Mesenchymal stem cell (in vitro differentiated cells and primary cell): ENCODE measurements at places on chromosomes 11 and 22.
A peak's percentile ranks its signal among the peaks of the same experiment; 100 is the strongest.

GRCh38 chr11:69010964-69011623 is 2.0 kb downstream of the MRGPRF start:
- H3K4me1 ChIP-seq = peaks cover 72% of the 10 kb centered on the region
- H3K36me3 ChIP-seq = peaks cover 17% of the 10 kb centered on the region
- no peak overlapping the region for H3K27ac ChIP-seq
- no peak overlapping the region for H3K4me3 ChIP-seq
- H3K27me3 ChIP-seq = no peaks in the 10 kb centered on the region
- DNase-seq = peak; percentile 78

DNA sequence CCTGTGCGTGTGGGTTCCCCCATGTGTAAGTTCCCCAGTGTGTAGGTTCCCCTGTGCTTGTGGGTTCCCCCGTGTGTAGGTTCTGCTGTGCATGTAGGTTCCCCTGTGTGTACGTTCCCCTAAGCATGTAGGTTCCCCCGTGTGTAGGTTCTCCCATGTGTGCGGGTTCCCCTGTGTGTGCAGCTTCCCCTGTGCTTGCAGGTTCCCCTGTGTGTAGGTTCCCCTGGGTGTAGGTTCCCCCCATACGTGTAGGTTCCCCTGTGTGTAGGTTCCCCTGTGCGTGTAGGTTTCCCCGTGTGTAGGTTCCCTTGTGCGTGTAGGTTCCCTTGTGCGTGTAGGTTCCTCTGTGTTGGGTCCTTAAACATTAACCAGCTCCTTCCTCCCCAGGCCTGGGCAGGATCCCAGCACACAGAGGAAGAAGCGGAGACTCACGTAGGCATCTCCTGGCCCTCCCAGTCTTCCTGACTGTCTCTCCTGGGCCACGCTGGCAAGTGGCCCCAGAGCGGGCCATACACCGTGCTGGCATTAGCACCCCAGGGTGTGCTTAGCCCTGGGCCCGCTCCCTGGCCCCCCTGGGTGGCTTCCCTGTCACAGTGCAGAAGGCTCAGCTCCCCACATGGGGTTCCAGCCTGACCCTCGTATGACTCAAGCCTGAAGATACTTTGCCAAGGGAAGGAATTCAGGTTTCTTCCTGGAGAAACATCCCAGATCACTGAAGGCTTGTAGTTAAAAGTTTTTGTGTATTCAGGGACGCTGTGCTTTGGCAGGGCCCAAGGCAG is 2.8 kb upstream of the GRAMD4 start:
- peak overlapping the region; percentile 80 for H3K27ac ChIP-seq
- DNase-seq = no peak
- peaks cover 50% of the 10 kb centered on the region for H3K4me1 ChIP-seq
- H3K36me3 ChIP-seq = peaks cover 15% of the 10 kb centered on the region

DNA sequence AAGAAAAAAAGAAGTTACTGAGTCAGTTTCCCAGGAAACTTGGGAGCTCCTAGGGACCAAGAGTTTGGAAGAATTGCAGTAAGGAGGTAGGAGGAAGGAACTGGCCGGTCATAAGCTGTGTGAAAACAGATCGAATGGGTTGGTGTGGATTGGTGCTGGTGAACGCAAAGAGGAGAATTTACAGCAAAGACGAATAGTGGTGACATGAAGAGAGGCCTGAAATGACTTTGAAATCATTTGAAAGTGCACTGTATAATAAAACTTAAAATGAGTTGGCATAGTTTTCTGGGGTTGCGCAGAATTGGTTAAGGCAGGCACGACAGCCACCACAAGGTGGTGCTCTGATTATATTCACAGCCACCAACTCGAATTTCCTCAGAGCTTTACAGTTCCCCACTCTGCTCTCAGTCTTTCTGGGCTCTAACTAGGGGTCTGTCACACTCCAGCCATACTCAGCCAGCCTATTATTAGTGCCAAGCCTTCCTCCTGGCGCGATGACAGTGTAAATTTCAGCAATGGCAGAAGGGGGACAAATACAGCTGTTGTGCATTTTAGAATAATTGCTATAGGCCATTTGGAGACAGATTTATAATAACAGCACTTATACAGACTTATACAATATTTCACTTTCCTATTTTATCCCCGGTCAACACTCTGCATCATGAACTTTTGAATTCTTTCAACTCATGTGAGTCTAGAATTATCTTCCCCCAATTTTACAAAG is 8.3 kb upstream of the HTR3B start:
- no peaks in the 10 kb centered on the region for H3K4me1 ChIP-seq
- peaks cover 21% of the 10 kb centered on the region for H3K27me3 ChIP-seq
- H3K4me3 ChIP-seq = no peak overlapping the region
- peak; percentile 43 for DNase-seq
- H3K36me3 ChIP-seq = no peaks in the 10 kb centered on the region

GRCh38 chr11:67273260-67273990 is 7.2 kb downstream of the GRK2 start:
- peaks cover 67% of the 10 kb centered on the region for H3K36me3 ChIP-seq
- no peak for DNase-seq
- H3K4me3 ChIP-seq = no peak overlapping the region
- H3K27ac ChIP-seq = no peak overlapping the region

GRCh38 chr11:69316956-69317355 is 23.0 kb downstream of the MYEOV start:
- H3K36me3 ChIP-seq = peaks cover 3% of the 10 kb centered on the region
- no peak overlapping the region for H3K4me3 ChIP-seq
- H3K4me1 ChIP-seq = peaks cover 27% of the 10 kb centered on the region
- no peak for DNase-seq
- H3K27me3 ChIP-seq = no peaks in the 10 kb centered on the region
- H3K27ac ChIP-seq = no peak overlapping the region
